ENCODE measurements at places on chromosomes 3 and 15. TPM values are rescaled to one million over a fixed set of nuclear protein-coding genes. Genes with fewer than 3 reads are reported as not detected.

- peak; percentile 39 for DNase-seq
Measured at GRCh38 chr3:10352146-10352911, 31.4 kb upstream of the SEC13 start.

DNA sequence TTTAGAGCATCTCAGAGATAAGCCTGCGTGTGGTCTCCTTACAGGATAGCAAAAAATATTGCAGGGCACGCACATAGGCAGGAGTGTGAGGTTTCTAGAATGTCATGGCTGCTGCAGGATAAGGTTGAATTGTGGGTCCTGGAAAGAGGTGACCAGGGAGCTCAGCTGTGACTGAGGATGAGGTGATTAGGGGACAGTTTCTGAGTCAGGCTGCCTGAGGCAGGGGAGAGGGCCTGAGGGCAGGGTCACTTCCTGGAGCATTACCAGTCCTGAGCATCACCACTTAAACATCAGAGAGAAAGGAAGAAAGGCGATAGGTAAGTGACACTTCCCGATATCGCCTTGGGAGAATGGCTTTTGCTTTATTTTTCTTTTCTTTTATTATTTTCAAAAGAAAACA lies 813.8 kb downstream of the TUSC7 start:
- DNase-seq: no peak

DNA sequence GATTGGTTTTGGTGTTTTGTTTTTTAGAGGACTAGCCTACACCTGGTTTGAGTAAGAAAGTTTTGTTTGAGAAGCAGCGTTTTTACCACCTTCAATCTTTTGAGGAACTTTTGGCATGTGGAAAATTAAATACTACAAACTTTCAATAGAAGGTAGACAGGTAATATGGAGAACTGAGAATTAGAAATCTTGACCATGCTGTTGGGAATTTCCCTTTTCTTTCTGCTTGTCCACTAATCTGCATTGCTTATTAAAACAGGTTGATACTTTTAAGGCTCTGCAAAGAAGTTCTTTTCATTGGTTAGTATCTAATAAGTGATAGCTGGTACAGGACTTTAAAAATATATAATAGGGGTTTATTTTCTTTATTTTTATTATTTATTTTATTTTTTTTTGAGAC lies 31.9 kb downstream of the UBE2E1 start:
- no peak for DNase-seq

The CHRNA5 gene
- polyA plus RNA-seq: 0.74 TPM

The ITIH1 gene
- polyA plus RNA-seq: not detected
